ENCODE measurements at places on chromosomes 7 and 10.
A peak's percentile ranks its signal among the peaks of the same experiment; 100 is the strongest.

GRCh38 chr10:18260310-18260922, 120.2 kb downstream of the CACNB2 start:
- H3K36me3 ChIP-seq: no peaks in the 10 kb centered on the region
- no peak overlapping the region for H3K4me3 ChIP-seq
- DNase-seq: no peak
- H3K4me1 ChIP-seq: no peaks in the 10 kb centered on the region
- H3K27ac ChIP-seq: no peak overlapping the region

- peak overlapping the region; percentile 99 for H3K27ac ChIP-seq
- peaks cover 28% of the 10 kb centered on the region for H3K4me1 ChIP-seq
- no peaks in the 10 kb centered on the region for H3K27me3 ChIP-seq
- H3K36me3 ChIP-seq: peaks cover 23% of the 10 kb centered on the region
- H3K4me3 ChIP-seq: peak overlapping the region; percentile 96
Measured at GRCh38 chr10:102152545-102152890, 329 bp downstream of the NOLC1 start.

DNA sequence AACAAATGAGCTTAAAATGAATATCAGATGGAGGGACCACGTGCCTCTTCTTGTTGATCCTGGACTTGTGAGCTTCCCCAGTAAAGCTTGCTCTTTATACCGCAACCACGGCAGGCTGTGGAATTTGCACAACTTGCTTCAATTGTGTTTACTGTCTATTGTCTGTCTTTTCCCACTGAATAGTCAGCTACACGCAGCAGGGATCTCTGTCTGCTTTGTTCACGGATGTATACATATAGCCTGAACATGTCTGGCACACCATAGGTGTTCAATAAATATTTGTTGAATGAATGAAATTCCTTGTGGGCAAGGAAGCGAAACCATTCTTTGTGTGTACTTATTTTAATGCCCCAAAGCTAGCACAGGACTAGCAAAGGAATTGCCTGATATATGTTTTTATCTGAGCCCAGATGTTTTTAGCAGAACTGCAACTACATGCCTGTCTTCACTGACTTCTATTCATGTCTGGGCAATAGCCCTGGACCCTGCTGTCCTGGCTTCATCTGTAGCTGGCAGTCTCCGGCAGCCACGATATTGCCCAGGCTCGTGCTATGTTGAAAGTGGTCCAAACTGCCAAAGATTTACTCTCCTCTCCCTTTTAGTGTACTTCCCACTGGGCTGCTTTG, 29.9 kb upstream of the IFRD1 start:
- peaks cover 2% of the 10 kb centered on the region for H3K36me3 ChIP-seq
- H3K4me1 ChIP-seq: peaks cover 32% of the 10 kb centered on the region
- no peak for DNase-seq
- no peak overlapping the region for H3K4me3 ChIP-seq
- no peaks in the 10 kb centered on the region for H3K27me3 ChIP-seq

DNA sequence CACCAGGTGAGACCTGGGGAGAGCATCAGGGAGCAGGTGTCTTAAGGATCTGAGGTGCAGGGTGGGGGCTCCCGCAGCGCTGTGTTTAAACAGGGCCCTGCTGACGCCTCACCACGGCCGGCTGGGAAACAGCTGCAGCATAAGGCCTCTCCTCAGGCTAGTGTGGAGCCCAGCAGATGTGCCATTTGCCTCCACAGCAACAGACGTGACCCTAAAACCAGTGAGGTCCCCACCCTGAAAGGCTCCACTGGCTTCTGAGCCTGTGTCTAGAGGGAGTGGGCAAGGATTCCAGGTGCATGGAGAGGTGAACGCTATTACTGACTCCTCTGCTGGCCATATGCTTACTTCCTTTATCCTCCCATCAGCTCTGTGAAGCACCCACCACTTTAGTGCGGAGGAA, 47.8 kb downstream of the SYPL1 start:
- H3K4me3 ChIP-seq: no peak overlapping the region
- no peak for DNase-seq
- peak overlapping the region; percentile 92 for H3K27ac ChIP-seq

DNA sequence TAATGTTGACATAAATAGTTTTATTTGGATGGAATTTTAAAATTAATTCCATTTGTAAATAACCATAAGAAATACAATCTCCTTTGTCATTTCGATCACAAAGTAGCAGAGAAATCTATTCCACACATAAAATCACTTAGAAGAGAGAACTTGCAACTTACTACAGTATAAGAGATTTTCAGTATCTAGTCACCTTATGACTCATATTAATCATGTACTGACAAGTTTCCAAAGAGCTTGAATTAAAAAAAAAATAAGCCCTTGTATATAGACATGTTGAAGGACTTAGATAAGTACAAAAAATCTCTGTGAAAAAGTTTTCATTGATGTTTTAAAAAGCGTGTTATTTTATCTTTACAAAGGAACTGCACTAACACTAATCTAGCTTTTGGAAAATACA, 207.1 kb upstream of the ETV1 start:
- H3K27ac ChIP-seq: no peak overlapping the region
- DNase-seq: no peak
- H3K36me3 ChIP-seq: no peaks in the 10 kb centered on the region
- no peaks in the 10 kb centered on the region for H3K27me3 ChIP-seq
- peaks cover 29% of the 10 kb centered on the region for H3K4me1 ChIP-seq

DNA sequence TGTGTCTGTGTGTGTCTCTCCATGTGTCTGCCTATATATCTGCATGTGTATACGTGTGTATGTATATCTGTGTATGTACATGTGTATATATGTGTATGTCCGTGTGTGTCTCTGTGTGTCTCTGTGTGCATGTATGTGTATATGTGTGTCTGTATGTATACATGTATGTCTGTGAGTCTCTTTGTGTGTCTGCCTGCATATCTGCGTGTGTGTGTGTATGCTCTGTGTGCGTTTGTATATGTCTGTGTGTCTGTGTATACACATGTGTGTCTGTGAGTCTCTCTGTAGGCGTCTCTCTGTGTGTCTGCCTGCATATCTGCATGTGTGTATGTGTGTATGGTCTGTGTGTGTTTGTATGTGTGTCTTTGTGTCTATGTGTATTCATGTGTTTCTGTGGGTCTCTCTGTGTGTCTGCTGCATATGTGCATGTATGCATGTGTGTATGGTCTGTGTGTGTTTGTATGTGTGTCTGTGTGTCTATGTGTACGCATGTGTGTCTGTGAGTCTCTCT, 23.7 kb upstream of the KLF6 start:
- DNase-seq: no peak
- no peaks in the 10 kb centered on the region for H3K27me3 ChIP-seq
- H3K4me1 ChIP-seq: peaks cover 12% of the 10 kb centered on the region
- H3K27ac ChIP-seq: no peak overlapping the region
- no peaks in the 10 kb centered on the region for H3K36me3 ChIP-seq
- no peak overlapping the region for H3K4me3 ChIP-seq

DNA sequence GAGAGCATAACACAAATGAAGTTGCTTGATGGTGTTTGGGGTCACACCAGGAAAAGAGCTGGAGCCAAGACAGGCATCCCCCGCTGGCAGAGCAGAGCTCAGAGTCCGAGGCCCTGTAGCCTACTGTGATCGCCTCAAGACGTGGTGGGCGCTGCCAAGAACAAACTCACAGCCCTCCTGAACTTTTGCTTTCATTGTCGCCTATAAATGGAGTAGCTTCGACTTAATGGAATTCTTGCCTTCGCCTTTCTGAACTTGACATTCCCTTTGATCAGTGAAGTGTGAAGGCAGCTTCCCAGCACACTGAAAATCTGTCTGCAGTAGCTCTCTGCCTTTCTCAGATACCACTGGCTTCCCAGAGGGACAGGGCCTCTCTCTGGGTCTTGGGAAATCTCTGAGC, 21.3 kb downstream of the CPXM2 start:
- H3K27ac ChIP-seq: no peak overlapping the region
- H3K36me3 ChIP-seq: no peaks in the 10 kb centered on the region
- H3K27me3 ChIP-seq: peaks cover 24% of the 10 kb centered on the region
- H3K4me3 ChIP-seq: no peak overlapping the region

DNA sequence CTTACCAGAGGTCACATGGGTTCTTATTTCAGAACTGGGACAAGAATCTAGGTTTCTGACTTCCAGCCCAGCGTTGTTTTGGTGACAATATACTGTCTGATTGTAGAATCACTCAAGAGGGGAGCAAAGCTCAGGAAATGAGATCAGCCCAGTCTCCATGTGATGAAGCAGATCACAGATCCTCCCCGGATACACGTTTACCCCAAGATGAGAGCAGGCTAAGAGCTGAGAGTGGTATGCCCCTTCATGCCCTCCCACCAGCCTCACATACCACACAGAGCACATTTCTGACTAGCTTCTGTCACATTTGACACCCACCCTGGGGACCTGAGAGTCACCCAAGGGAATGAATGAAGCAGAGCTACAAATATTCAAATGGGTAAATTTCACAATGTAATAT, 27.1 kb upstream of the PRKCQ start:
- H3K27me3 ChIP-seq: peaks cover 43% of the 10 kb centered on the region
- no peaks in the 10 kb centered on the region for H3K4me1 ChIP-seq
- peaks cover 2% of the 10 kb centered on the region for H3K36me3 ChIP-seq
- H3K4me3 ChIP-seq: no peak overlapping the region

DNA sequence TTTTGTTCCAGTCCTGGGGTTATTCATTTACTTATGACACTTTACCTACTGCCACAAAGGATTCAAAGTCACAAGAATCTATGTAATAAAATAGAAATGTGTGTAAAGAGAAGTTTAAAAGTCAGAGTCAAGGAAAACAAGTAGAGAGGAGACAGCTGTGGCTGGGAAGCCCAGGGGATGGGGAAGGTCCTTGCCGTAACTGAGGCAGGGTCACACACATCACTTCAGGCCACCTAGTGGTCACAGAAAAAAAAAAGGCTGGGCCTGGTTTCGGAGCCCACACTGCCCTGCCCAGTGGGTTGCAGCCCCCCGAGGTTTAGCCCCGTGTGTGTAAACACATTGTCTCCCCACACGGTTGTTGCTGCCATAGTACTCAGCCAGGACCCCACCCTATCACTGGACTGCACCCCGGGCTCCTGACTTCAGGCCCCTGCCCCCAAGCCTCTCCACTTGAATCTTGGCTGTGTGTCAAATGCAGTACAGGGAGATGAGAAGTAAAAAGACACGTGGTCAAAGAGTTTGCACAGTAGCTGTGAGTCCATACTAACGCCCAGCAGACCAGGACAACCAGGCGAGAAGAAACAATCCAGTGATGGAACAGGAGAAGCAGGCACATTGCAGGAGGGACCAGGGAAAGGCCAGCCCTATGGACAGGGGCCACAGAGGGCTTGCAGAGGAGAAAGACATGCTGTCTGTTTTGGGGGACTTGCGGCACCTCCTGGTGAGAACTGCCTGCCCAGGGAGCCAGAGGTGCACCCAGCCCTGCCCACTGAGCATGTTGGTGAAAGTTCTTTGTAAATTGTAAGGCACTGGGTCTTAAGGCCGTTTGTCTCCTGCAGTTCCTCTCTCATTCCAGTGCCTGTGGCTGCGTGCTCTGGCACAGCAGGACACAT, 91.4 kb upstream of the MACROH2A2 start:
- H3K27me3 ChIP-seq: no peaks in the 10 kb centered on the region
- DNase-seq: no peak
- peaks cover 20% of the 10 kb centered on the region for H3K4me1 ChIP-seq
- H3K27ac ChIP-seq: no peak overlapping the region
- no peak overlapping the region for H3K4me3 ChIP-seq

DNA sequence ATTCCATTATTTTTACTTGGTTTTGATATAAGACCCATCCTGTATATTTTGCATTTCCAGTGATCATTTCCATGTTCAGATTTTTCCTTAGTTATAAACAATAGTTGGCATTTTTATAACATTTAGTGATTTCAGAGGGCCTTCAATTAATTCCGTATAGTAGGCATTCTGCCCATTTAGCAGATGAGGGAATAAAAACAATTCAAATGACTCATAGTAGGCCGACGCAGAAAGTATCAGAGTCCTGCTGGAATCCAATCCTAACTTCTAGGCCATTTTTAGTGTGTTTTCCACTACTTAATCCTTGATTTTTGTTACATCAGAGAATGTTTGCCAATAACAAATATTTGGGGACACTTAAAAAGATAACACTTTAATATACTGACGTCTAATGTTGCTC, 15.4 kb downstream of the RNF32 start:
- H3K27me3 ChIP-seq: no peaks in the 10 kb centered on the region
- H3K4me3 ChIP-seq: no peak overlapping the region
- no peak overlapping the region for H3K27ac ChIP-seq
- no peaks in the 10 kb centered on the region for H3K36me3 ChIP-seq
- H3K4me1 ChIP-seq: peaks cover 3% of the 10 kb centered on the region

GRCh38 chr7:46581268-46581667, 660.2 kb upstream of the IGFBP3 start:
- H3K36me3 ChIP-seq: no peaks in the 10 kb centered on the region
- no peak overlapping the region for H3K4me3 ChIP-seq
- no peak for DNase-seq
- H3K27ac ChIP-seq: no peak overlapping the region

- no peaks in the 10 kb centered on the region for H3K27me3 ChIP-seq
- no peaks in the 10 kb centered on the region for H3K36me3 ChIP-seq
- H3K4me3 ChIP-seq: no peak overlapping the region
- no peak for DNase-seq
- no peak overlapping the region for H3K27ac ChIP-seq
Measured at GRCh38 chr7:154406312-154406711, 354.1 kb downstream of the DPP6 start.

DNA sequence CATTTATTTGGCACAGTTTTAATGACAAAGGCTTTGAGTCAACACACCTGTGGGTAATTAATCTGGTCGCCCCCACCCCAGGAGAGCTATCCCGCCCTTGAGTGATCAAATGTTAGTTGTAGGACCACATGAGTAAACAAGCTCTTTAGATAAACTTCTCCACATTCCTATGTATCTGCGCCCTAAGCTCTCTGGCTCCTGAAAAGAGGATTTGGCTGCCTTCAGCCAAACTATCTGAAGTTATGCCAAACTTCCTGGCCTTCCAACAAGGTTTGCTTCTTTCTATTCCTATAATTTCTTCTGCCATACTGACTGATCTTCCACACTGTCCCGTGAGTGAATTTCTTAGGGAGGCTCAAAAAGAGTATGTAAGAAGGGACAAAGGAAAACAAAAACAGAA, 134.2 kb downstream of the RALA start:
- H3K4me3 ChIP-seq: no peak overlapping the region
- no peak for DNase-seq
- H3K27me3 ChIP-seq: no peaks in the 10 kb centered on the region
- H3K4me1 ChIP-seq: peaks cover 39% of the 10 kb centered on the region
- no peaks in the 10 kb centered on the region for H3K36me3 ChIP-seq
- no peak overlapping the region for H3K27ac ChIP-seq

GRCh38 chr10:133388973-133389818, 4.8 kb upstream of the MTG1 start:
- no peaks in the 10 kb centered on the region for H3K27me3 ChIP-seq
- H3K27ac ChIP-seq: no peak overlapping the region
- peak; percentile 90 for DNase-seq
- peaks cover 7% of the 10 kb centered on the region for H3K36me3 ChIP-seq
